Activated CD4-positive, alpha-beta memory T cell treated with anti-CD3 and anti-CD28 coated beads, Interleukin-2, amount 10 ng/mL, durations not matched to agents 7 days and 5 days (primary cell): ENCODE measurements at places on chromosomes 5 and 9. TPM values are rescaled to one million over a fixed set of nuclear protein-coding genes. Genes with fewer than 3 reads are reported as not detected.

GCNT4 gene
- 1.6 TPM for total RNA-seq

TLX3 gene
- not detected for total RNA-seq

GRCh38 chr9:20608582-20608981 is 13.7 kb downstream of the MLLT3 start:
- peaks cover 56% of the 10 kb centered on the region for H3K4me1 ChIP-seq
- no peak overlapping the region for H3K4me3 ChIP-seq
- H3K27ac ChIP-seq = no peak overlapping the region

GRCh38 chr5:4196744-4197143 is 601.1 kb downstream of the IRX1 start:
- H3K36me3 ChIP-seq = no peaks in the 10 kb centered on the region
- H3K4me1 ChIP-seq = no peaks in the 10 kb centered on the region
- H3K27me3 ChIP-seq = no peaks in the 10 kb centered on the region
- DNase-seq = no peak
- no peak overlapping the region for H3K27ac ChIP-seq
